ENCODE measurements at places on chromosomes 3 and 15.

- DNase-seq = no peak
These were observed 77.3 kb upstream of the ATP2B2 start for GRCh38 chr3:10582733-10583132.

DNA sequence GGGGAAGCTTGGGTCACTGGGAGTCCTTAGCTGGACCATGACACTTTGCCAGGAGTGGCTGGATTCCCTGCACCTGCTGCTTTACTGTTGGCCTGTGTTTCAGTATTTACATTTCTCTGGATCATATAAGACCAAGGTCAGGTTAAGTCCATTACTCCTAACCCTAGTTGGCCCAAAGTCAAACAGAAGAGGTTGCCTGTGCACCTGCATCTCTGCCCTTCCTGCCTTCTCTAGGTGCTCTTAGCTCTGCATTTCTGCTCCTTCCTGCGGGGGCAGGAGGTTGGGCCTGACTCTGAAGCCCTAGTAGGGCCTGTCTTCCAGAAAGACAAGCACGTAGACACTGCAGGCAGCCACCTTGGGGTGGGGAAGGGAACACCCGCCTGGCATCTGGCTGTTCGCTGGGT, 124.3 kb downstream of the RPLP1 start:
- no peak for DNase-seq

DNA sequence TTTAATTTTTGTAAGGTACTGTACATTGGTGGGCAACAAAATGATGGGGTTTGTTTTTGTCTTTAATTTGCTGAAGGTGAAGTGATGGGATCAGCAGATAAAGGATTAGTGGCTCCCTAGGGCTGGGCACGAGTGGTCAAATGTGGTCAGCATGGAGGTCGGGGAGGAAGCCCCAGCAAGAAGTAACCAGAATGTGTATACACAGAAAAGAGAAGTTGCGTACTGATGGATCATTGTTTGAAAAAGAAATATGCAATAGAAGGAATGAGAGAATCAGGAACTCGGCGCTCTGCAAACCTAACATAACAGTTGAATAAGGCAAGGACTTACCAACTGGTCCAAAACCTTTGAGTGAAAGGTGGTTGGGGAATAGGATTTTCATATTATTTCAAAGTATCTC, 1.5 kb downstream of the TMOD2 start:
- no peak for DNase-seq

DNA sequence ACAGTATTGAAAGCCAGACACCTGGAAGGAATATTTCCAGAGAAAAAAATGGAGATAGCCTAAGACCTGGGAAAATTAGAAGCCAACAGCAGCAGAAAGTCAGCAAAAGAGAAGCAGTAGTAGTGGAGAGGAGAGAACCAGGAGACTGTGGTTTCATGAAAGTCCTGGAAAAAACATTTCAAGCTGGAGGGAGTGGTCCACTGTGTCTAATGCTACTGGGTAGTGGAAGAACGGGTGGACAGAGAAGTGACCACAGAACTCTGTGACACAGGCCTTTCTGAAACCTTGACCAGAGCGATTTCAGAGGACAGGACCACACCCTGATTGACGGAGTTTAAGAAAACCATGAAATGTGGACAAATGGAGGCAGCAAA, 15.3 kb upstream of the SH3BP5 start:
- no peak for DNase-seq

DNA sequence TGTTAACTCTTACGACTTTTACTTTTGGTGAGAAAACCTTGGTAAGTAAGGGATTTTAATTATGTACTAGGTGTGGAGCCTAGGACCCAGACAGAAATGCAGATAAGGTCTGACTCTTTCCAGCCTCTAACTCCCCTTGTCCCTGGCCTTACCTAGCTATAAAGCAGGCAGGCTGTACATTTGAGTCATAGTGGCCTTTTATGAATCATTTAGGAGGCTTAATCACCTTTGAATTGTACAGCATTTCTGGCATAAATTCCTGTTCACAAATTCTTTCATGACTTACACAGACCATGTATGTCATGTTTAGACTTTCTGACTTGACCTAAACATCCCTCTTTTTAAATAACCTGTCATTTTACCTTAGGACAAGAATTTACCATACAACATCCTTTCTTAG, 47.4 kb downstream of the CHCHD4 start:
- DNase-seq = no peak

- no peak for DNase-seq
These were observed 248.8 kb downstream of the C3orf38 start for GRCh38 chr3:88398581-88398980.

GRCh38 chr3:145959457-145960088, 201.4 kb downstream of the PLOD2 start:
- DNase-seq = no peak

GRCh38 chr3:134104031-134104430, 74.3 kb upstream of the SLCO2A1 start:
- DNase-seq = no peak

GRCh38 chr3:39189959-39190269, 2.5 kb downstream of the XIRP1 start:
- DNase-seq = peak; percentile 27

DNA sequence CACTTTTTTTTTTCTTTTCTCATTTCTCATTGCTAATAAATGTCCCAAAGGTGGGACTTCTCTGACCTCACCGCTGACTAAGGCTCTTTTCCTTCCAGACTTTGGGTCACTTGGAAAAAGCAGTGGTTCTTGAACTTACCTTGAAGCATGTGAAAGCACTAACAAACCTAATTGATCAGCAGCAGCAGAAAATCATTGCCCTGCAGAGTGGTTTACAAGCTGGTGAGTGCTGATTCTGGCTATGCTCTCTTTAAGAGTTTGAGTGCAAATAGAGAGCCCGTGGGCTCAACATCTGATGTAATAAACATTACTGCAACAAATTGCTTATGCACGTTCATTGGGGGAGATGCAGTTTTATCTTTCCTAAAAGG, 2.0 kb downstream of the BHLHE40 start:
- no peak for DNase-seq

GRCh38 chr15:27046880-27047279, 75.9 kb downstream of the GABRG3 start:
- DNase-seq = no peak

DNA sequence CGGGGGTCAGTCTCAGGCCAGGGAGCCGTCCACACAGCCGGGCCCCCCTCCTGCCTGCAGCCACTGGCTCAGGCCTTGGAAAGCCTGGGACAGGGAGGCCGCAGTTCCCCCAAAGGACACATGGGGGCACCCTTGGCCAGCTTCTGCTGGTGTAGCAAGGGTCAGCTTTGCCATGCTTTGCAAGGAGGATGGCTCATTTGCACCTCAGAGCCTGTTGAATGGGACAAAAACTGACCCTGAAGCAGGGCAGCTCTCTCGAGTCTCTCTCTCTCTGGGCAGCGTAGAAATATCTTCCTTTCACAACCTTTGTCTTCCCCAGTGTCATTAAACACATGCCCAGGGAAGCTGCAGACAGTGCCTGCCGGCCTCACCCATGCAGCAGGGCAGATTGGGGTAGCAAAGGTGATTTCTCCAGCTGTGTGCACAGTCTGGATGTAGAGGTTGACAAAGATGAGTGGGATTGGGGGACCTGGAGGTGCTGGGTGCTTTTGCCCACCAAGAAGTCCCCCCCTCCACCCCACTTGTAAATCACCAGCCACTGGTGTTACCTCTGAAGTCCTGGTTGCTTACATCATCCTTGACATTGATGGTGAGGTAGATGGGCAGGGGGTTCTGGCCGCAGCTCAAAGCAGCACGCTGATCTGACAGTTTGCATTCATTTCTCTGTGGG, 17.4 kb upstream of the EHD4 start:
- peak; percentile 70 for DNase-seq

GRCh38 chr15:60385620-60386552, 11.9 kb downstream of the ANXA2 start:
- DNase-seq = no peak

- DNase-seq = no peak
These were observed 92.4 kb downstream of the KBTBD8 start for GRCh38 chr3:67090474-67090873.

DNA sequence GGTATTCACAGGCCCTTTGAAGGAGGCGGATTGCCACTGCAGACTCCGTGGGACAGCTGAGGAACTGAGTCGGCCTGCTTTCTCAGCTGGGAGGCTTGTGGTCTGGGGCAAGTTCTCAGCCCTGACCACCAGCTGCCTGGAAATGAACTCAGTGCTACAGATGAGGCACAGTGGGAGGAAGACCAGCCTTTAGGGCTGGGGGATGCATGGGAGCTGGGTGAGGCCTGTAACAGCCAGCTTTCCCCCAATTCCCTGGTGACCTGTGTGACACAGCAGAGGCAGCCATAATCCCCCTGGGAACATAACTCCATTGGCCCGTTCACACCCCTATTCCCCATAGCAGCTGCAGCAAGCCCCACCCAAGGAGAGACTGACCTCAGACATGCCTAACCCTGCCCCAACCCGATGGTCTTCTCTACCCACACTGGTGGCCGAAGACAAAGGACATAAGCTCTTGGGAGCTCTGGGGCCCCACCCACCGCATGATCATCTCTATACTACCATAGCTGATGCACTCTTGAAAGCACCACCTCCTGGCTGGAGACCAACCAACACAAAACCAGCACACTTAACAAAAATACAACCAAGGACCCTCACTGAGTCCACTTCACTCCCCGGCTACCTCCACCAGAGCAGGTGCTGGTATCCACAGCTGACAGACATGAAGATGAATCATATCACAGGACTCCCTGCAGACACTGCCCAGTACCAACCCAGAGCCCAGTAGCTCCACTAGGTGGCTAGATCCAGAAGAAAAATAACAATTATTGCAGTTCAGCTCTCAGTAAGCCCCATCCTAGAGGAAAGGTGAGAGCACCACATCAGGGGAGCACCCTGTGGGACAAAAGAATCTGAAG, 24.9 kb downstream of the ZMAT3 start:
- no peak for DNase-seq

DNA sequence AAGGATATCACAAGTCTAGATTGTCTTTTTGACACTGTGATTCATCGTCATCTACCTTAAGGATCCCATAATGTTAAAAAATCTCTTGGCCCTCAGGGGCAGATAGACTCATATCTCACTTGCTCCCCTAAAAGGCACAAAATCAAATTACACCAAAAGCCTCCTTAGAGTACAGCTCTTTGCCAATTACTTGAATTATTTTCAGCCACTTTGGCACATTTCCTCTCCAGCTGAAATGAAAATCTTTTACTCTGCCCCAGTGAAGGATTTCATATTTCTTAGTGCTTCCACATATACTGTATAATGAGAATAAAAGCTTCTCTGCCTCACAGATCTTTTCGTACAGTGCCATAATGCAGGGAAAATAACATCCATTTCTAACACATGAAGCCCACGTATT, 190.7 kb upstream of the GBE1 start:
- DNase-seq = no peak

DNA sequence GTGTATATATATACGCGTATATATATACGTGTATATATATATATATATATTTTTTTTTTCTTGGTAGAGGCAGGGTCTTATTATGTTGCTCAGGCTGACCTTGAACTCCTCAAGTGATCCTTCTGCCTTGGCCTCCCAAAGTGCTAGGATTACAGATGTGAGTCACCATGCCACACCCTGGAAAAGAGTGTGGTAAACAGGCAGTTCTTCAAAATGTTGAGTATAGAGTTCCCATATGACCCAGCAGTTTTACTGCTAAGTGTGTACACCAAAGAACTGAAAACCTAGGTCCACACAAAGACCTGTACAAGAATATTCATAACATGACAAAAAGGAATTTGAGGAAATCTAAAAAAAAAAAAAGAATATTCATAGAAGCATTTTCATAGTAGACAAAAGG, 71.8 kb upstream of the GCNT3 start:
- no peak for DNase-seq

- no peak for DNase-seq
These were observed 55.5 kb upstream of the MELTF start for GRCh38 chr3:197085137-197085536.
